Suprapubic skin (tissue), 4 donors: ENCODE measurements at places on chromosomes 3 and 15. TPM values are rescaled to one million over a fixed set of nuclear protein-coding genes. Genes with fewer than 3 reads are reported as not detected.

The C3orf18 gene
- total RNA-seq = 3.7 TPM

The HYAL3 gene
- 7.8 TPM for total RNA-seq

DNA sequence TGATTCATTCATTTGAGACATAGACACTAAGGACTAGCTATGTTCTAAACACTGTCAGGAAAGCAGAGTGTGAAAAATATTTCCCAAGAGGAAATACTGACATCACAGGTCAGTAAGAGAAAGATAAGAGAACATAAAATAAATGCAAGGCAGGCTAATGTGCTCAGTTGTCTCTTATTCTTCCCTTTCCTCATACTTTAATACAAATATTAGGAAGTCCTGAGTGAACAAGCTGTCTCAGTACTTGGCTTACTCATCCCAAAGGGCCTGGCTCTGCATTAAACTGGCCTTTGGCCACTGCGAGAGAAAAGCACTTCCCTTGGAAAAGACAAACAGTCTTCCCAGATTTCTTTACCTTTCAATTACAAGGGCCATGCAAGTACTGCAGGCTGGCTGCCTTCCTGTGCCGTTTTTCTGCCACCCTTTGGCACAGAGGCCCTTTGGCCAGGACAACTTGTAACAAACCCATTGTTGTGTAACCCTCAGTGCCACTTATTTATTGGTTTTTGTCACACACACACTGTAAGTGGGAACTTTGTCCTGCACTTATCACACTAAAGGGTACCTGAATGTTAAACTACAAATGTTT is 31.7 kb downstream of the EDC3 start:
- no peak overlapping the region for H3K4me3 ChIP-seq
- no peaks in the 10 kb centered on the region for H3K27me3 ChIP-seq
- no peak for DNase-seq
- H3K4me1 ChIP-seq = peaks cover 14% of the 10 kb centered on the region

- no peaks in the 10 kb centered on the region for H3K36me3 ChIP-seq
- DNase-seq = no peak
- no peak overlapping the region for H3K27ac ChIP-seq
- no peak overlapping the region for H3K4me3 ChIP-seq
Observed at GRCh38 chr15:94247789-94248638, 16.7 kb downstream of the MCTP2 start.

DNA sequence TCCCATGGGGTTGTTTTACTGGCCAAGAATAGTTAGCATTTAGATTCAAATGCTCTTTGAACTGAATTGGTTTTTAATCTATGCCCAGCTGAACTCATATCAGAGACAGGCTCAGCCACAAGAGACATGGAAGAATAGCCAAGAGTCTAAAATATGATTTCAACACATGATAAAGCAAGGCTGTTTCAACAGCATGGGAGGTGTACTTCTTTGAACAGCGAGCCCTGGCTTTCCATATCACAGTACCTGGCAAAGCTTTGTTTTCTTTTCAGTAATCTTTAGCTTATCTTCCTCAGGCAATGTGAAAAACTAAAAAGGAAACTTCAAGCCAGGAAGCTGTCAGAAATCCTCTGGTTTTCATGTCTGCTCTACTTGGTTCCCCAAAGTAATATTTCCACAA is 413.6 kb upstream of the ADAMTS9 start:
- H3K36me3 ChIP-seq = no peaks in the 10 kb centered on the region
- H3K4me3 ChIP-seq = no peak overlapping the region
- no peak overlapping the region for H3K27ac ChIP-seq
- no peaks in the 10 kb centered on the region for H3K27me3 ChIP-seq
- DNase-seq = no peak
- no peaks in the 10 kb centered on the region for H3K4me1 ChIP-seq

GRCh38 chr3:107660306-107660976 is 137.7 kb downstream of the BBX start:
- peaks cover 16% of the 10 kb centered on the region for H3K4me1 ChIP-seq
- H3K4me3 ChIP-seq = no peak overlapping the region
- H3K36me3 ChIP-seq = no peaks in the 10 kb centered on the region
- no peak for DNase-seq
- H3K27ac ChIP-seq = no peak overlapping the region

DNA sequence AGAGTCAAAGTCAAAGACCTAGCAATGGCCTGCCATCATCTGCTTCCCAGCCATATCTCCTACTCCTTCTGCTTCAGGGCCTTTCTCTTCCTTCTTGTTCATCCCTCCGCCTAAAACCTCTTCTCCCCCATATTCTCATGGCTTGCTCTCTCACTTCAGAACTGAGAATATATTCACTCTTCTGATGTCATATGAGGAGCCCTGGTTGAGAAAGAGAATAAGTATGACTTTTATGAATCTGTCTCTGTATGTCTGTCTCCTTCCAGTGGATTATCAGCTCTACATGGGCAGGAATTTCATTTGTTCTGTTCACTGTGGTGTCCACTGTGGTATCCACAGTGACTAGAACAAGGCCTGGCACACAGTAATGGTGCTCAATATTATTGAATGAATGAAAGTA is 11.8 kb downstream of the ZNF592 start:
- no peak overlapping the region for H3K27ac ChIP-seq
- no peak overlapping the region for H3K4me3 ChIP-seq
- H3K36me3 ChIP-seq = no peaks in the 10 kb centered on the region
- no peak for DNase-seq
- H3K4me1 ChIP-seq = peaks cover 30% of the 10 kb centered on the region

DNA sequence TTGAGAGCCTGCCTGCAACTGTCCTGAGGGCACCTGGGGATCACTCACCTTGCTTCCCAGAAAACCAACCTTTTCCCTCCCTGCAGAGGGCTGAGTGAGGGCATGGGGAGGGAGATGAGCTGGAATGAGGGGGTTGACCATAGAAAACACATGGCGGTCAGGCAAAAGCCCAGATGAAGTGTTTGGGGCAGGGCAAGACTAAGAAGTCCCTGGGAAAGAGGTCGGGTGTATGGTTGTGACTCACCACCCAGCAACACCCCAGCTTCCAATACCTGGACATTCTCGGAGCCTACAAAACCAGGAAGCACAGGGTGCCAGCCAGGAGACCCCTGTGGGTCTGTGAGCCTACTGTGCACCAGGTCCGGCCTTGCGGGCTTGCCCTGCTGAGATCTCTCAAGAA is 95.3 kb upstream of the ATP2B2 start:
- H3K27me3 ChIP-seq = peaks cover 3% of the 10 kb centered on the region
- H3K4me1 ChIP-seq = no peaks in the 10 kb centered on the region
- H3K27ac ChIP-seq = no peak overlapping the region
- H3K36me3 ChIP-seq = no peaks in the 10 kb centered on the region
- no peak overlapping the region for H3K4me3 ChIP-seq
- DNase-seq = no peak
